Stromal cell of bone marrow (primary cell): ENCODE measurements at places on chromosomes 3 and 15.

- no peak for DNase-seq
Observed at GRCh38 chr3:142215106-142215505, 10.3 kb downstream of the GK5 start.

DNA sequence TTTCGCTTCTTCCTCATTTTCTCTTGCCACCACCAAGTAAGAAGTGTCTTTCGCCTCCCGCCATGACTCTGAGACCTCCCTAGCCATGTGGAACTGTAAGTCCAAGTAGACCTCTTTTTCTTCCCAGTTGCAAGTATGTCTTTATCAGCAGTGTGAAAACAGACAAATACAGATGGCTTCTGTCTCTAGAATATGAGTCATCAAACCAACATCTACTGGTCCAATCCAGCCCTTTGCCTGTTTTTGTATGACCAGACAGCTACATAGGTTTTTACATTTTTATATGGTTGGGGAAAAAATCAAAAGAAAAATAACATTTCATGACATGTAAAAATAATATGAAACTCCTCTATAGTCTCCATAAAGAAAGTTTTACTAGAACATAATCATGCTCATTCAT, 118.7 kb upstream of the PTPRG start:
- no peak for DNase-seq

GRCh38 chr3:57556459-57557084, 498 bp downstream of the PDE12 start:
- no peak for DNase-seq

DNA sequence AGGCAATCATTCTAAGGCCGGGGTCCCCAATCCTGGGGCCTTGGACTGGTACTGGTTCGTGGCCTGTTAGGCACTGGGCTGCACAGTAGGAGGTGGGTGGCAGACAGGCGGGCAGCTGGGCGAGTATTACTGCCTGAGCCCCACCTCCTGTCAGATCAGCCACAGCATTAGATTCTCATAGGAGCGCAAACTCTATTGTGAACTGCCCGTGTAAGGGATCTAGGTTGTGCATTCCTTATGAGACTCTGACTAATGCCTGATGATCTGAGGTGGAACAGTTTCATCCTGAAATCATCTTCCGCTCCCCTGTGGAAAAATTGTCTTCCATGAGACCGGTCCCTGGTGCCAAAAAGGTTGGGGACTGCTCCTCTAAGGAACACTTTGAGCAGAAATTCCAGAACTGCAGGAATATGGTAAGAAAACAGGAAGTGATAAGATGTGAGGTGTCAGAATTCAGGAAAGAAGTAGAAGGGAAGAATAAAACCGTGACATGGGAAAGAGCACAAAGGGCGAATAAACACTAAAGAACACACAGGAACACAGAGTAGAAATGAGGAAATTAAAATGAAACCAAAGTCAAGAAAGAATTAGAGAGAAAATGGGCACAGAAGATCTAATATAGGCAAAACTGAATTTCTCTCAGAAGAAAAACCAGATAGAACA, 57.6 kb downstream of the PDCD6IP start:
- DNase-seq, result no peak

- DNase-seq, result peak; percentile 69
Observed at GRCh38 chr15:36356978-36357601, 222.3 kb upstream of the CDIN1 start.

GRCh38 chr15:74752531-74752930, 3.9 kb downstream of the CYP1A2 start:
- peak; percentile 28 for DNase-seq

DNA sequence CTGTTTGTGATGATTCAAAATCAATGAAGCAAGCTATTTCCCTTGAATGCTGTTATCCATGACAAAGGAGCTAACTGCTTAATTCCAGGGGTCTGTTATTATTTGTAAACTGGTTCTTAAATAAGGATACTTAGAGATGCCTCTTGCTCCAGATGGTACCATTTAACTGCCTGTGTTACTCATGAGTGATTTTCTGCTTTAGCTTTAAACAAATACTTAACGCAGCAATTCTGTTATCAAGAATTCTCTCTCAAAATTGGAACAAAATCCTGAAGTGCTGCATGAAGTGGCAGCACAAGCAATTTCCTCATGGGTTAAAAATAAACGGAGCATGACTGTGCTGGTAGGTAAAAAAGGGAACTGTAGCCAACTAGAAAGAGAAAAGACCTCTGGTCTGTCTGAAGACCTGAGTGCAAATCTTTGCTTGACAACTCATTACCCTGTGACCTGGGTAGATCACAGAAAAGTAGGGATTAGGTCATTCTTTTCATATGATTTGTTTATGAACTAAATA, 62.5 kb upstream of the GBE1 start:
- DNase-seq, result no peak

GRCh38 chr3:129161860-129162271, 1.0 kb upstream of the ISY1 start:
- DNase-seq, result no peak

DNA sequence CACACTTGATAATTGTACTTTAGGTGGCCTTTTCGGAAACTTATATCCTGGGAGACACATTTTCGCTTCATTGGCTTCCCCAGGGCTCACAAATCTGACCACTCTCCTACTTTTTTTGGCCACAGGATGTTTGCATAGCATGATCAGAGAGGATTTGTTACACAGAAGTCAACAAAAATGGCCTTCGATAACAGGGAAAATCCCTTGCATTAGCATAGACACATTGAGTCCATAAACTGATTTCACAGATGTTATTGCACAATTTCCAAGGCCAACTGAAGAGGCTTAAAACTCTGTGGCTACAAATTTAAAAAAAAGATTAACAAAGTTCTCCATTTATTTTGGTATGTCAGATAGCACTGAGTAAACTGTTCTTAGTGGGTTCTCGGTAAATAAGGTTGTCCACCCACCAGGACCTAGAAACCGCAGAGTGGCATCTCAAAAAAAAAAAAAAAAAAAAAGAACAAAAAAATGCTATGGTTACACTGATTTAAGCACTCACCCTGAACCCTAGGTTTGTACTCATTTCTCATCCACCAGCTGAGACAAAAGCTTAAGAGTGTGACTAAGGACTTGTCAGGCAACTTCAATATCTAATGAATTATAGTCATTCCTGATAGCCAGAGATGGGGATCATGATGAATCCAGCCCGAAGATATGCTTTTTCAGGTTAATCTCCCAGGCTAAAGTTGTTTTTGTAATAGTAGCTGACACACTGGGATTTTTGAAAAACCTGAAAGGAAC, 188.9 kb upstream of the SYNPR start:
- no peak for DNase-seq

- no peak for DNase-seq
Observed at GRCh38 chr3:132087356-132087755, 52.5 kb upstream of the CPNE4 start.

GRCh38 chr3:72405943-72406566, 442.2 kb downstream of the SHQ1 start:
- DNase-seq, result no peak

DNA sequence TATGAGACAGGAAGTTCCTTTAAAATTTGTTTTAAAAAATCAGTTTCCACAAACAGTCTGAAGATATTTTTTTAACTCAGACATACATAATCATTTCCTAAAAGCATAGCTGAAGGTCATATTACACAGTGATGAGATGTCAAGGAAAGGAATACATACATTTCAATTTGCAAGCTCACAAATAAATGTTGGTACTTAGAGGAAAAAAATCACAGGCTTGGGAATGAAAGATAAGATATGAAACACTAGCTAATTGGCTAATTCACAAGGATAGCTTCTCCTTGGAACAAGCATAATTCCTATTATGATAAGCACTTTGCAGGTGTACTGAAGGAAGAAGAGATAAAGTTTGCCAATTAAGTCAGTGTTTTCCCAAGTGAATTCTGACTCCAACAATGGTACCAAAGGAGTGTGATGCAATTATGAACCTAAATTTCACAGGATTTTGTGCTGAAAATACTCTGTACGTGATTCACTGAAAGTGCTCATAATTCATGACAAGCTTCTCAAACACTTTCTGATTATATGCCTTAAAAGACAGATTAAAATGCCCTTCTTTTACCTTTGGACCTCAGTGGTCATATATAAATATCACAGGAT, 112.4 kb downstream of the FRMD5 start:
- no peak for DNase-seq

- peak; percentile 59 for DNase-seq
Observed at GRCh38 chr3:8529181-8529637, 27.6 kb downstream of the LMCD1 start.

DNA sequence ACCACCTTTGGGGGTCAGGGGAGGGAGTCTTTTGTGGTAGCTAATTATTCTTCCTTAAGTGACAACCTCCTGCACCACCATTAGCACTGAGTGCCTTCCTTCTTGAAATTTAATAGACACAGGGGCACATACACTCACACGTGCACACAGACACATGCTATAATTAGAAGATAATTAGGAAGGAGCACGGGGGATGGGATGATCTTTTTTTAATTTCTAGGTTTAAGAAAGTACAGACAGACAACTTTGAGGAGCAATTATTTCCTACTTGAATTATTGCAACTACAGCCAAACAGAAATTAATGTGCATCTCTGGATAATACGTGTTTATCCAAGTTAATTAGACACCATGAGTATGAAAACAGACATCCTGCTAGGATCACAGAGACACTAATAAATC, 44.8 kb upstream of the GUCA1C start:
- DNase-seq, result no peak

DNA sequence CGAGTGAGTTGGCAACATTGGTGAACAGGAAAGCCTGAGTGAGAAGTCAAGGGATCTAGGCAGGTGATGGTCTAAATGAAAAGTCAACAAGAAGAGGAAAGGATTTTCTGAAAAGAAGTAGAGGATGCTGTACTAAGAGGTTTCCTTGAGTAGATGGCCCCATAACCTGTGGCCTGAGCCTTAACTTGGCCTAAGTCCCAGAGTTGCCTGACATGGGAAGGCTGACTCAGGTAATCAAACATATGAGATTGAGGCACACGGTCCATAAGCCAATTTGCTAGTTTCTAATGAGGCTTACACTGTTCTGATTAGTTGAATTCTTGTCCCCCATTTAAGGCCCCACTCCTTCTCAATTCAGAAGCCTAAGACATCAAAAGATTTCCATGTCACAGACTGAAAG, 262.5 kb upstream of the LMCD1 start:
- no peak for DNase-seq

DNA sequence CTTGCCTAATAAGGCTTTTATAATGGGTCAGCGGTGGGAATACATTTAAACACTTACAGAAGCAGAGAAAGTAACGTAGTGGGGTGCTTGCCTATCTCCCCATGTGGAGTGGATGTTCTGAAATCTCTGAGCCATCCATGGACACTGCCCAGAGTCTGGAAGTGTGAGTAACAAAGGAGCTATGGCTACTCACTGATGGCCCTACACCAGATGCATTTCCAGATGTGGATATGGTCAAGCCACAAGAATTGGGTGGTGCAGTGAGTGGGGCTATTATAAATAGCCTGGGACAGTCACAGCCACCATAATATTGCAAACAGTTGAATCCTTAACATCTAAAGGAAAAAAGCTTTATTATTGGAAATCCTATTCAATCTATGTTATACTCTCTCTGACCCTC, 96.6 kb downstream of the CGNL1 start:
- peak; percentile 24 for DNase-seq

- DNase-seq, result no peak
Observed at GRCh38 chr3:155991212-155991611, 120.8 kb downstream of the GMPS start.

- no peak for DNase-seq
Observed at GRCh38 chr15:61974759-61975158, 85.5 kb downstream of the VPS13C start.

DNA sequence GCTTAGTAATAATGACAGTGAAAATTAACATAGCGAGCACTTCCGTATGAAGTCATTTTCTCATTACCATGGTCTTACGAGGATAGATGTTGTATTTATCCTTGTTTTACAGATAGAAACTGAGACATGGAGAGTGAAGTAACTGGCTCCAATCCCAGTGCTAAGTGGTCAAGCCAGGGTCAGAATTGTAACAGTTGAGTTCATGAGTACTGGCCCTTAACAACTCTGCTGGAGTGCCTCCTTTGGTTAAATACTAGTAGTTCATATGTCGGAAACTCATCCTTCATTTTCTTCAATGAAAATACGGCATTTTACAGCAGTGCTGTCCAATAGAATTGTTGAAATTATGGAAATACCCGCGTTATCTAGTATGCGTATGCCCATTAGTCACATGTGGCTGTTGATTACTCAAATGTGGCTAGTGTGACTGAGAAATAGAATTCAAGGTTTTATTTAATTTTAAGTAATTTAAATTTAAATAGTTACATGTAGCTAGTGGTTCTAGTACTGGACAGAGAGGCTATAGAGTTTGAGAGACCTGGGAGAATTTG, 32.5 kb downstream of the FNDC3B start:
- DNase-seq, result no peak

DNA sequence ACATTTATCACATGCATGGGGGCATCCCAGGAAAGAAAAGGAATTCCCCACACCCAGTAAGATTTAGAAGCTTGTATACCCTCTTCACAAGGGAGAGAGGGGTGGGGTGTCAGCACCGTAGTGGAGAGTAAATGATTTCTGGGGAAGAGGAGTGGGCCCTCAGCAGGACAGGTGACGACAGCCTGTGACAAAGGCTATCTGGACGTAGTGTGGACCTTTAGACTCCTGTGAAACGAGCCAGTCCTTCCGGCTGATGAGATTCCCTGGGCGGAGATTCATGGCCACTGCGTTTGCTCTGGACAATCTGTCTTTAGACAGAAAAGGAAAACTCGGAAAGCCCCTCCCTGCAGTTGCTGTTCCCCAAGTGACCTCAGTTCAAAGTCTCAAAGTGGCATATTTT, 1.7 kb upstream of the FAM3D start:
- no peak for DNase-seq

DNA sequence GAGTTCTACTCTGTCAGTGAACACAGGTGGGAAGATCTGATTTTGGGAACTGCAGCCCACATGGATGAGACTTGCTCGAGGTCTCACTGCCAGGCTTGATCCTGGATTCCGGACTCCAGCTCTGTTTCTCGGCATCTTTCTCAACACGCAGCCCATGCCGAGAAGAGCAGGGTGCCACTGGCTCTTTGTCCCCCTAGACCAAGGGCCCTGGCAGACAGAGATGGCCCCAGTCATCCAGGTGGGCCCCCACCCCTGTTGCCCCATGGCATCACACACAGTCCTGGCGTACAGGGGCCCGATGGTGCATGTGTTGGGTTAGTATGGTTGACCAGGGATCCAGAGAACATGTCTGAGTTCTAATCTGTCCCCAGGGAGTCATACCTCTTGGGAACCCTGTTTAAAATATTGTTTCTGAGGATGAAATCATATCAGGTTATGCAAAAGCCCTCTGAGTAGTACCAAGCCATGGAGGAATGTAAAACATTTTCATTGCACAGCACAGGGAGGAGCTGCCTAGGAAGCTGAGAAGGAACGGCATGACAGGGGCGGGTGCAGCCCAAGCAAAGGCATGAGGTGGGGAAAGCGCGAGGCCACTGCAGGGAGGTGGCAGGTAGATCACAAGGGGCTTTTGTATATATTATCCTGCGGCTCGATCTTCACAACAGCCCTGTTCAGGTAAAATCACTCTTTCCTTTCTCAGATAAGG, 320.6 kb downstream of the UACA start:
- no peak for DNase-seq

DNA sequence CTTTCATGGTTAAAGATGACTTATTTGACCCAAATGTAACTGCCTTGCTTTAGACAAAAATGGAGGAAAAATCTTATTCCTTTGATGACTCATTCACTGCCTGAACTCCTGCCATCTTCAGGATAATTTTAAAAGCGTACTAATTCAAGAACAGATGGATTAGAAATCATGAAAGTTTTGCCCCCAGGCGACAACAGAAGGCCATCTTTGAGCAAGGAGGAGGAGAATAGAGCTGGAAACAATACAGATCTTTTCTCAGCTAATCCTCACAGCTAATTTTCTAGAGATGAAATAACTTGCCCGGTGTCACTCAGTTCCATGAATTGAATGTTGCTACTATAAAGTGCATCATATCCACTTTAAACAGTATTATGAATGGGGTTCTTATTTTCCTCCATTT, 324.7 kb upstream of the RARB start:
- no peak for DNase-seq
